ENCODE measurements at places on chromosomes 7 and 10. TPM values are rescaled to one million over a fixed set of nuclear protein-coding genes. Genes with fewer than 3 reads are reported as not detected.

GRCh38 chr7:94003446-94004023 lies 620 bp downstream of the BET1 start:
- H3K4me3 ChIP-seq: peak overlapping the region; percentile 95
- H3K27me3 ChIP-seq: peaks cover 8% of the 10 kb centered on the region
- peak; percentile 18 for DNase-seq

GRCh38 chr7:80335511-80336231 lies 176.2 kb downstream of the GNAT3 start:
- H3K27ac ChIP-seq: no peak overlapping the region
- no peaks in the 10 kb centered on the region for H3K36me3 ChIP-seq
- H3K27me3 ChIP-seq: no peaks in the 10 kb centered on the region
- no peaks in the 10 kb centered on the region for H3K4me1 ChIP-seq
- no peak for DNase-seq
- no peak overlapping the region for H3K4me3 ChIP-seq

DNA sequence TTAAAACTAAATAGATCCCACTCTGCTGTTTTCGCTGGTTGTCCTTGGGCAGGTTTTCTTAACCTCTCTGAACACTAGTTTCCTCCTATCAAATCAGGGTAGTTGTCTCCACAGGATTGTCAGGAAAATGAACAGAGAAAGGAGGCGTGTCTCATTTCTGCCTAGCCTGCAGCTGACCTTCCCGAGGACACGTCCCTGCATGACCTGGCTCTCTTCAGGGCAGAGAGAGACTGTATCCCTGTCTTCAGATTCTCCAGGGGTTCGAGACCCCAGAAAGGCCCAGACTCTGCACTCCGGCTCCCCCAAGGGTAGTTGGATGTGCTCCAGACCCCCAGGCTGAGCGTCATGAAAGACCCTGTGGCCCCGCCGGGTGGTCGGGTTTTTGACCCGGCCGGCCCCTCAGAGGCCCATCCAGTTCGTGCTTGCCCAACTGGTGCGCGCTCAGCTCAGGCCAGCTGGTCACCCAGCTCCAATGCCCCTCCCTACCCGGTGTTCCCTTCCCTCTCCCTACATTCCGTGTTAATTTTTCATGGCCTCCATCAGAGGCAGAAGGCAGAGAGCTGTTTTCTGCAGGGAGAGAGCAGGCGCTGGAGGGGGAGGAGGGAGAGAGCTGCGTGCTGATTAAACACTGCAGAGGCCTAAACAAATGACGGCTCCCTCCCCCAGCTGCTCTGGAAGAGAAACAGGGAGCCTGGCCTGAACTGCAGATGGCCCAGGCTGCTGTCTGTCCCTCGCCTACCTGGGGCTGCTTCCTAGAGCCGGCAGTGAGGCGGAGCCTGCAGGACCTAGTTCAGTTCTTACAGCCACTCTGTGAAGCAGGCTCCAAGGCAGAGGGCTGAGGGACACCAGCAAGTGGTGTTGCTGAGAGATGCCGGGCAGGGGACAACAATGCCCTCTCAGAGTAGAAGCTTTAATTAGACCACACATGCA lies 86.2 kb upstream of the PPIF start:
- H3K36me3 ChIP-seq: no peaks in the 10 kb centered on the region
- H3K27ac ChIP-seq: no peak overlapping the region
- H3K4me1 ChIP-seq: peaks cover 10% of the 10 kb centered on the region

GRCh38 chr10:71372882-71373495 lies 23.7 kb upstream of the CDH23 start:
- H3K27me3 ChIP-seq: peaks cover 3% of the 10 kb centered on the region
- no peak overlapping the region for H3K27ac ChIP-seq
- peaks cover 7% of the 10 kb centered on the region for H3K4me1 ChIP-seq
- H3K4me3 ChIP-seq: no peak overlapping the region

C10orf53 gene
- not detected for total RNA-seq

- no peak overlapping the region for H3K4me3 ChIP-seq
- H3K36me3 ChIP-seq: peaks cover 6% of the 10 kb centered on the region
- no peak for DNase-seq
- H3K27me3 ChIP-seq: no peaks in the 10 kb centered on the region
- no peaks in the 10 kb centered on the region for H3K4me1 ChIP-seq
These were observed 34.2 kb upstream of the IGFBP3 start for GRCh38 chr7:45955286-45955685.

- no peak overlapping the region for H3K27ac ChIP-seq
- DNase-seq: peak; percentile 23
- H3K27me3 ChIP-seq: peaks cover 32% of the 10 kb centered on the region
- no peak overlapping the region for H3K4me3 ChIP-seq
These were observed 403.7 kb upstream of the ZMIZ1 start for GRCh38 chr10:78664929-78665553.

PANK1 gene
- total RNA-seq: 2.1 TPM

DNA sequence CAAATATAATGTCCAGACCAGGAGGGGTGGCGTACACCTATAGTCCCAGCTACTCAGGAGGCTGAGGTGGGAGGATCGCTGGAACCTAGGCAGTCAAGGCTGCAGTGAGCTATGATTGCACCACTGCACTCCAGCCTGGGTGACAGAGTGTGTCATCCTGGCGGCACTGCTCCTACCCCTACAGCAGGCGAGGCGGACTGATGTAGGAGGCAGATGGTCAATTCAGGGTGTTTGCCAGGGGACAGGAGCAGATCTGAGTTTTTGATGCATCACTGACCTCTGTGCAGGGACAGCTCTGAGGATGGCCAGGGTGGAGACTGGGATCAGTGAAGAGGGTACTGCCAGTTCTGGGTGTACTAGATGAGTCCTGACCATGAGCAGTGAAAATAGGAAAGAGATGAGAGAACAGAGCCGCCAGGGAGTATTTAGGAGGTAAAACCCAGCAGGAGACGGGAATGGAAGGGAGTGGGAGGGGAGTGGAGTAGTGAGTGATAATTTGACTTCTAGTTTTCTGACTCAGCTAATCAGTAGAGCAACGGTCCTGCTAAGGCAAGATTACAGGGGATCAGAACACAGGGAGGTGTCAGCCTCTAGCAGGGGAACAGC lies 75.3 kb downstream of the HIP1 start:
- peaks cover 13% of the 10 kb centered on the region for H3K4me1 ChIP-seq
- H3K27me3 ChIP-seq: no peaks in the 10 kb centered on the region
- H3K36me3 ChIP-seq: no peaks in the 10 kb centered on the region
- H3K27ac ChIP-seq: peak overlapping the region; percentile 2

- H3K4me1 ChIP-seq: peaks cover 14% of the 10 kb centered on the region
- H3K36me3 ChIP-seq: peaks cover 6% of the 10 kb centered on the region
- H3K27ac ChIP-seq: peak overlapping the region; percentile 61
- DNase-seq: no peak
- no peaks in the 10 kb centered on the region for H3K27me3 ChIP-seq
These were observed 64.6 kb downstream of the FAM185A start for GRCh38 chr7:102813191-102814024.

- no peaks in the 10 kb centered on the region for H3K27me3 ChIP-seq
- no peak overlapping the region for H3K27ac ChIP-seq
- no peak overlapping the region for H3K4me3 ChIP-seq
- DNase-seq: no peak
These were observed 65.5 kb downstream of the CUX1 start for GRCh38 chr7:101882595-101883564.

MNX1 gene
- total RNA-seq: not detected

DNA sequence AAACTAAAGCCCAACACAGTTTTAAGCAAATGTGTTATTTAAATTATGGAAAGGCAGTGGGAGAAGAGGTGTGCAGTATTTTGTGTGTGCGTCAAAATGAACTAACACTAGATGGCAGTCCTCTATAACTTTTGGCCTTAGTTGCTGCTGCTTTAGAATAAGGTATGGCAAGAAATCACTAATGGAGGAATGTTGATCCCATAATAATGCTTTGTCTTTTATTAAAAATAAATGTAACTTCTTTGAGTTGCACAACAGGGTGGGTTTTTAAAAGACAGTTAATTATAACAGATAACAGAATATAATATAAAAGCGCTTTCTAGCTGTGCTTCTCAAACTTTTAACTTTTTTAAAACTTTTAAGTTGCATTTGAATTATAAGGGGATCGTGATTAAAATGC lies 56.4 kb downstream of the BBS9 start:
- H3K27me3 ChIP-seq: no peaks in the 10 kb centered on the region
- no peaks in the 10 kb centered on the region for H3K36me3 ChIP-seq
- no peak overlapping the region for H3K4me3 ChIP-seq
- H3K4me1 ChIP-seq: peaks cover 5% of the 10 kb centered on the region
- H3K27ac ChIP-seq: no peak overlapping the region

CFTR gene
- total RNA-seq: not detected

All from activated CD4-positive, alpha-beta memory T cell treated with anti-CD3 and anti-CD28 coated beads for 36 hours (primary cell).